ENCODE measurements at places on chromosomes 12 and 14.

- no peak for DNase-seq
Observed at GRCh38 chr12:100518376-100518775, 44.7 kb downstream of the NR1H4 start.

DNA sequence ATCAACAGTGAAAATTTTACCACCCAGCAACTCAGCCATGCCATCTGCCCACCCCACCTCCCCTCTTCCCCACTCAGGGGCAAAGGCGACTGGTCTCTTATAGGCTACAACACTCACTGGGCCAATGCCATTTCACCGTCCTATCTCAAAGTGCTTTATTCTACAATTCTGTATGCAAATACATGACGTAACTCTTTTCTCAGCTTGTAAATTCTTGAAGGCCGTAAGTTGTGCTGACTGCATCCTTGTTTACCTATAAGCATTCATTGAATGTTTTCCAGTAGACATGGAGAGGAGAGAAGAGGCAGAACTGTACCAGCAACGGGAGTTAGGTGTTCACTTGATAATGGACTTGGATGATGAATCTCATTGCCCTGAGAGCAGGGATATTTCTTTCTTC is 15.6 kb downstream of the BCL2L14 start:
- DNase-seq: no peak

- peak; percentile 10 for DNase-seq
Observed at GRCh38 chr14:94129111-94129757, at the start of gene IFI27L2. IFI27L2 (minus strand) TSS chr14:94129604; CDS start chr14:94129564, 40 bp downstream.

DNA sequence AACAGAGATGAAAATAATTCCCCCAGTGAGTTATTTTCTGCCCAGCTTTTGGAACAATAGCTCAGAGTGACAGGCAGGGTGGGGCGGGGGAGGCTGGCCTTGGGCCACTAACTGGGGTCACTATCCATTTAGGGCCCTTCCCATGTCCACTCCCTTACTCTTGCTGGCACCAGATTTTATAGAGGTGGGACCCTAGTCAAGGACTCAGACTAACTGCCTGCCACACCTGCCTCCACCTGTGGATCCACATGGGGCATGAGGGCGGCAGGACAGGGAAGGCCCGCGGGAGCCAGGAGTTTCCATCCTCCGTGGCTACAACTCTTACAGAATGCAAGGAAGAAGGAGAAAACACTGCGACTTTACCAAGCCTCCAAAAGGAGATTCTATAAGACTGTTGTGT is 10.1 kb downstream of the VDR start:
- no peak for DNase-seq

GRCh38 chr14:20110438-20110837 is at the start of gene OR4K17:
OR4K17 (plus strand) TSS chr14:20110739; CDS start chr14:20117500, 6,761 bp downstream.
- no peak for DNase-seq

GRCh38 chr14:97218691-97219430 is 421.7 kb downstream of the VRK1 start:
- peak; percentile 7 for DNase-seq

GRCh38 chr12:88814779-88815178 is 234.5 kb upstream of the KITLG start:
- no peak for DNase-seq

DNA sequence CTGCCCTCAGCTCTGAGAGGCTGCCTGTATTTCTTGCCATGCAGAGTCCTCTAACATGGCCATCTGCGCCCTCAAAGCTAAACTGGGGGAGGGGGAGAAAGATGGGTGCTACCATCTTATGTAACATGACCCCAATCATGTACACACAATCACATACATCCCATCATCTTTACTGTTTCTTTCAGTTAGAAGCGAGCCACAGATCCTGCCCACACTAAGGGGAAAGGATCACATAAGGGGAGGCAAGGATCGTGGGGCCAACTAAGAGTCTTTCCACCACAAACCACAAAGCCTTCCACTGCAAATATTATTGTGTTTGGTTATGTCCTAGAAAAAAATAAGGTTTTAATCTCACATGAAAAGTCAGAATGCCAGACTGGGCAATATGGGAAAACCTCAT is 11.8 kb upstream of the AMN1 start:
- DNase-seq: no peak

DNA sequence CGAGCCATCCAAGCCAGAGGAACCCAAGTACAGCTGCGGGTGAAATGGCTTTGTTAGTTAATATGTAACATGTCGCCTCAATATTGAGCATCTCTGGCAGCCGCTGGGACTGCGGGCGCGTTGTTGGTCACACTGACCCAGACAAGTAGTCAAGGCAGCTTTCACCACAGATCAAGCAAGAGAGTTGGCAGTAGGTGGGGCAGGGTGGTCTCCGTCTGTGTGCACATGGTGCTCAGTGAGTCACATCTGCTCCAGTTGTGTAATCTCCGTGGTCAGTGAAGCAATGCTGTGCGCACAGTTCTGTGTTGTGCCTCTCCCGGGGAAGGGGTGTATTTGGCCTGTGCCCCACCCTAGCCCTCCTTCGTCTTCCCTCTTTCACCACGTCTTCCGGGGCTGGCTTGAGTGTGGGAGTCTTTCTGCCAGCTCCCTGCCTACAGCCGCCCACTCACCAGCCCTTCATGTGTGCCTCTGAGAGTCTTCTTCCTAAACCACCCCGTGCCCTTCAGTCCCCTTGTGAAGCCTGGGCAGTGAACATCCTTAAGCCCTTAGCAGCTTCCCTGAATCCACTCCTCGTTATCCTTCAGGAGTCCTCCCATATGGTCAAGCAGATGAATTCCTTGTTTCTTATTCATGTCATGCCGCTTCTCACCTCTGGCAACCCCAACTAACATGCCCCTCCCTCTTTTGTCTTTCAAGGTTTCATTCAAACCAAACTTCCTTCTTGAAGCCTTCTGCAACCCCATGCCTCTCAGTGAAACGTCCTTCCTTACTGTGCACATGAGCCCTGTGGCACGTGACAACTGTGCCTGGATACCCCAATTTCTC is 242.1 kb downstream of the CACNA1C start:
- DNase-seq: no peak

DNA sequence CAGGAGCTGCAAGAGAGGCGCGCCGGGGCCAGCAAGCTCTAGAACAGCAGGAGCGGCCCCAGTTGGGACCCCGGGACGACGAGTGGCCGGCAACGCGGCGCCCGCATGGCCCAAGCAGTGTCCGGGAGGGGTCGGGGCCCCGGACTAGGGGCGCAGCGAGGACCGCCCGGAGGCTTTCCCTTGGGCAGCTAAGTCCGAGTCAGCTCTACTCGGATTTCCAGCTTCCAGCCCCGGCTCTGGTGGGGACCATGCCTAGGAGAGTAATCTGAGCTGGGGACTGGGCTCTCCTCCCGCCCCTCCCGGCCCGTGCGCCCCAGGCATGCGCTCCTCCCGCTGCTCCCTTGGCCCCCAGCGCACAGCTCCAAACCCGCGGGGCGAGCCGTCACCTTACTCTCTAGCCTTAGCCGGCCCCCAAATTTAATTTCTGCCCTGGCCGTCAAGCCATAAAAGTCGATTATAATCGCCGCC is 41.6 kb upstream of the CAPRIN2 start:
- no peak for DNase-seq

GRCh38 chr14:88130057-88130432 is 125.1 kb downstream of the GPR65 start:
- no peak for DNase-seq
